ENCODE measurements at places on chromosomes 6 and 20. TPM values are rescaled to one million over a fixed set of nuclear protein-coding genes. Genes with fewer than 3 reads are reported as not detected.

Gene TGM3
- 0.39 TPM for total RNA-seq

Gene TTBK1
- total RNA-seq = under 0.01 TPM

Gene OLIG3
- total RNA-seq = not detected

Gene SLC35F1
- total RNA-seq = not detected

Gene STX16
- total RNA-seq = 32.4 TPM

Gene WFDC6
- not detected for total RNA-seq

Gene MUC22
- not detected for total RNA-seq

Gene DDX27
- total RNA-seq = 30.1 TPM

Gene MATN4
- total RNA-seq = not detected

Gene PNLDC1
- 0.65 TPM for total RNA-seq

Gene NHLRC1
- total RNA-seq = 3.2 TPM

Gene C20orf96
- total RNA-seq = 1.2 TPM

Gene SALL4
- total RNA-seq = 0.26 TPM

Gene FRK
- total RNA-seq = 1.0 TPM

Gene CST5
- total RNA-seq = not detected

Gene CD83
- total RNA-seq = 1.4 TPM

Gene PACRG
- 0.26 TPM for total RNA-seq

Gene BPIFB2
- not detected for total RNA-seq
